Caudate nucleus (tissue), 63 donors: ENCODE measurements at places on chromosomes 2 and 18.

- no peak for DNase-seq
Observed at GRCh38 chr2:145623136-145623535, 1103.2 kb upstream of the ZEB2 start.

DNA sequence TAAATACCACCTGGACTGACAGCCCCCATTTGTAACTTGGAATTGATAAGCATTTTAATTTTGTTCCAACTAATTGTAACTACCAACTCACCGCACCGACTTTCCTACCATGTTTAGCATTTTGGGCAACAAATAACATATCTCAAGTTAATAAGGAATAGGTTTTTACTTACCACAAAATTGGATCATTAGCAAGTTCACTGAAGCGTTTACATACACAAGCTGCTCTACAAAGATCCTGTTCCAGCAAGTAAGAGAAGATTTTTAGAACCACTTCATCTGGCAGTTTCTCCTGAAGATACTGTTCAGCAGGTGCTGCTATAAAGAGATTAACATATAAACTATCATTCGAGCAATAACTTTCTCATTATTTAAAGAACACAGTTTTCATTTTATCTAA is 55.7 kb downstream of the MSH6 start:
- no peak for DNase-seq

GRCh38 chr18:36352384-36352783 is 54.9 kb downstream of the FHOD3 start:
- no peak for DNase-seq

DNA sequence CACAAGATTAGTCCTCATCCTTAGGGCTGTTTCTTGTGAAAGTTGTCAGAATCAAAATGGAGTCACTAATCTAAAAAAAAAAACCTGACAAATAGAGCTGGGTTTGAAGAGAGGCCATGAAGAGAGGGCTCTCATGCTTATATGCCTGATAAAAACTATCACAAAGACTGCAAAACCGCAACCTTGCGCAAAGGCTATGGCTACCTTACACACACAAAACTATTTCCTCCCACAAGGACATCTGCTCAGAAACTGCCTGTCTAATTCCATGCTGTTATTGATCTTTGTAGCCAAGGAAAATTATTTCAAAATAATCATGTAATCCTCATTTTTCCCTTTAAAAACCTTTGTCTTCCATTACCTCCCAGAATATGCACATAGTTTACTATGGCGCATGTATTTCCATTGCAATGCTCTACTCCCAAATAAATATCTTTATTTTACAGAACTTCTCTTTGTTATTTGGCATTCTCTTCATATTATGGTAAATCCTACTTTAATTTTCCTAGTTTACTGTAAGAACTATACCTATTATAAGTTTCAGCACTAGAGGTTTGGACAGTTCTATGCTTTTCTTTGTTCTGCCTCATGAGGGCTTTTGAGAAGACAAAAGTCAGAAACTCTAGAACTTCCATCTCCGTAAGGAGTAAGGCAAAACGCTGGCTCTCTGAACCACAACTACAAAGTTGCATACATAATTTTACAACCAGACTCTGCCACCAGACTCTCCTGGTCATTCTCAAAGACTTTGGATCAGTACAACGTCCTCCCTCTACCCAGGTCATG is 9.6 kb upstream of the DPYSL5 start:
- no peak for DNase-seq

GRCh38 chr18:37392648-37393047 is 172.9 kb downstream of the CELF4 start:
- DNase-seq, result no peak

DNA sequence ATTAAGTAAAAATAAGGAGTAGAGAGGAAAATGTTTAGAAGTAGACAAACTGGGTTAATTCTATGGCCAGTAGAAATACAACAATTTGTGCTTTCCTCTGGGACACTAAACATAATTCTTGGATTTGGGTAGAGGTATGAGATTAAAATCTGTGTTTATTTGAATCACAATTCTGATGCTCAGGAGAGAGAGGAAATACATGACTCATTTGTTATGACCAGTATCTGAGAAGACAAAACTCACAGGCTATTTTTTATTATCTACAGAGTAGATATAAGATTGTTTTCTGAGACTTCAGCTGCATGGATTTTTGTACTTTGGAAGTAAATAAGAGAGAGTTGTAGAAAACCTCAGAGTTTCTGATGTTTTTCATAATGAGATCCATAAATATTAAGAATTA is 315.7 kb upstream of the CWC22 start:
- no peak for DNase-seq

GRCh38 chr18:31373641-31374040 is 2.9 kb upstream of the DSG4 start:
- no peak for DNase-seq

- DNase-seq, result no peak
Observed at GRCh38 chr2:160365716-160366367, 127.8 kb downstream of the RBMS1 start.

GRCh38 chr2:237393523-237393922 is 20.4 kb downstream of the COL6A3 start:
- no peak for DNase-seq

DNA sequence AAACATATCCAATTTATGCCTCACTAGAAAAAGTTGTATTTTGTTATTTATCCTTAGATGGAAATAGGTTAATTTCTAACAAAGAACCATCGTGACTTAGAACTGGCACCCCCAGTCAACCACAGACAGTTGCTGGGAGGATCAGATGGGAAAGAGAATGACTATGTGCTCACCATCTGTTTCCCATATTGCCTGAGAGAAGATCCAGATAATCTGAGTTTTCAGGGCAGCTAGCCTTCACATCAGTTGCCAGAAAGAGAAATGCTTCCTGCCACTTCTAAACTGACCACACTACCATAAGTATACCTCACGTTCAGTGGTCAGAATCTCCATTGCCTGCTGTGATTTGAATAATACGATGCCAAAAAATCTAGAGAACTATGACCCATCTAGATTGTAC is 28.4 kb upstream of the NEB start:
- no peak for DNase-seq

DNA sequence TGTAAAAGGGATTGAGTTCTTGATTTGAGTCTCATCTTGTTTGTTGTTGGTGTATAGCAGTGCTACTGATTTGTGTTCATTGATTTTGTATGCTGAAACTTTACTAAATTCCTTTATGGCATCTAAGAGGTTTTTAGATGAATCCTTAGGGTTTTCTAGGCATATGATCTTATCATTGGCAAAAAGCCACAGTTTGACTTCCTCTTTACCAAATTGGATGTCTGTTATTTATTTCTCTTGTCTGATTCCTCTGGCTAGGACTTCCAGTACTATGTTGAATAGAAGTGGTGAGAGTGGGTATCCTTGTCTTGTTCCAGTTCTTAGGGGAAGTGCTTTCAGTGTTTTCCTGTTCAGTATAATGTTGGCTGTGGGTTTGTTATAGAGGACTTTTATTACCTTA is 4.8 kb downstream of the ANKAR start:
- DNase-seq, result no peak

- no peak for DNase-seq
Observed at GRCh38 chr2:45889053-45889452, 237.6 kb downstream of the PRKCE start.

GRCh38 chr2:234025891-234026401 is 24.6 kb upstream of the SPP2 start:
- no peak for DNase-seq
